Left ventricle myocardium inferior (tissue), 1 donor: ENCODE measurements at places on chromosomes 4 and X. TPM values are rescaled to one million over a fixed set of nuclear protein-coding genes. Genes with fewer than 3 reads are reported as not detected.

- DNase-seq, result no peak
Observed at GRCh38 chr4:42070463-42070862, 80.1 kb downstream of the SLC30A9 start.

- DNase-seq, result no peak
Observed at GRCh38 chr4:109123951-109124350, 178.5 kb downstream of the COL25A1 start.

DNA sequence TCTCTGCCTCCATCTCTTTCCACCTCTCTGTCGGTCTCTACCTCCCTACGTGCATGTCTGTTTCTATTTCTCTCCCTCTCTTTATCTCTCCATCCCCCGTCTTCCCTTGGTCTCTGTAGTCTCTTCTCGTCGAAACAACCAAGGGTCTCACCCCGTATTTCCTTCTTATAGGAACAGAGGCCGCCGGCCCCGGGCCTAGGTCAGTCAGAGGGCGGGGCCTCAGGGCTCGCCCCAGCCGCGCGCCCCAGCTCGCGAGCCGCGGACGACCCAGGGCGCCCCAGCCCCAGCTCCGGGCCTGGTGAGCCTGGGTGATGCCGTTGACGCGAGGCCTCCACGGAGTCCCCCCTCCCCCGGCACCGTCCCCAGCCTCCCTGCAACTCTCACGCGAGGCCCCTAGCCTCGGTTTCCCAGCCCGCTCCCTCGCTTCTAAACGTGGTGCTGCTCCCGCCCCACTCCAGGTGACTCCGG lies 6.6 kb downstream of the TIMM17B start:
- DNase-seq, result peak; percentile 18

DNA sequence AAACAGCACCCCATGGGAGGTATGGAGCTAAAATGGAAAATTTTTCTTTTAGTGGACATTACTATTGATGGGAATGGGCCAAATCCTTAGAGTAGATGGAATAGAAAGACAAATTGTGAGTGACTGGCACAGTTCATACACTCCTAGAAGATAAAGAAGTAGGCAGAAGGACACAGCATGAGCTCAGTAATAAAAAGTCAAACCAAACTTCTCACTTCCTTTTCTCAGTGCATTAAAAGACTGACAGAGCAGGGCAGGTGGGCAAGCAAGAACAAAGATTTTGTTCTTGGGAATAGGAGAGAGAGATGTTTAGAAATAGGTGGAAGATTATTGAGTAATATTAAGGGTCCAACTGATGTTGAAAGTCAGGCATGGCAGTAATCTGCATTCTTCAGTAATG lies 132.5 kb downstream of the ATP10D start:
- no peak for DNase-seq

- no peak for DNase-seq
Observed at GRCh38 chr4:24748023-24748422, 47.4 kb upstream of the SOD3 start.

Gene CT45A1
- total RNA-seq, result not detected
